ENCODE measurements at places on chromosomes 3 and 15. TPM values are rescaled to one million over a fixed set of nuclear protein-coding genes. Genes with fewer than 3 reads are reported as not detected.

GALNT15 gene
- total RNA-seq: 226 TPM

GRCh38 chr15:58715266-58715917 lies 34.1 kb downstream of the ADAM10 start:
- no peak for DNase-seq

DNA sequence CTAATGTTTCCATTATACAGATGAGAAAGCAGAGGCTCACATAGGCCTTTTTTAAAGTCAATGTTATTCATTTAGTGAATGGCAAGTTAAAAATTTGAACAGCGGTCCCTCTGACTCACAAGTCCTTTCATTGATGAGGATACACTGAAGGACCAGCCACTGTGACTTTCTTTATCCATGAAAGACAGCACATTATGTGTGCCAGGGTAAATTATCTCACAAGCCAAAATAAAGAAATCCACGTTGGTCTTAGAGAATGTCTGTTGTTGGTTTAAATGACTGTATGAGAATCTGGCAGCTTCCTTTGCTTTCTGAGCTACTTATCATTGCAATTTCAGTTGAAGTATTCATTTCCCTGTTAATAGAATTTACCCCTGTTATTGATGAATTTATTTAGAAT lies 485.1 kb downstream of the TBL1XR1 start:
- no peak for DNase-seq

DNA sequence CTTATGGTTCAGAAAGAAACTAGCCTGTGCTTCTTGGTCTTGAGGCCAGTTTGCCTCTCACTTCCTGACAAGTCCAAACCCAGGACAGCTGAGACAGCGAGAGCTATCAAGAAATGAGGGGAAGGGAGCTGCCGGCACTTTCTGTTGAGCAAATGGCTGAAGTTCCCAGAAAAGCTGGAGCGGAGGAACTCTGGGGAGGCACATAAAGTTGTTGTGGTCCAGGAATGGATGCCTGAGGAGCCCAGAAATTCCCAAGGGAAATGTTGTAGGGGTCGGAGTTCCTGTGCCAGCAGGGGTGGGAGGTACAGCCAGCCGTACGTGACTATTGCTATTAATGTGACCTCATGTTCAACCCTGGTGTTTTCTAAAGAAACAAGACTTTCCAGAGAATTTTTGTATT lies 98.8 kb upstream of the TNFAIP8L3 start:
- DNase-seq: no peak

GRCh38 chr3:35908366-35909232 lies 269.3 kb downstream of the ARPP21 start:
- DNase-seq: peak; percentile 78

GRCh38 chr3:129594409-129594808 lies 12.1 kb downstream of the PLXND1 start:
- no peak for DNase-seq

DNA sequence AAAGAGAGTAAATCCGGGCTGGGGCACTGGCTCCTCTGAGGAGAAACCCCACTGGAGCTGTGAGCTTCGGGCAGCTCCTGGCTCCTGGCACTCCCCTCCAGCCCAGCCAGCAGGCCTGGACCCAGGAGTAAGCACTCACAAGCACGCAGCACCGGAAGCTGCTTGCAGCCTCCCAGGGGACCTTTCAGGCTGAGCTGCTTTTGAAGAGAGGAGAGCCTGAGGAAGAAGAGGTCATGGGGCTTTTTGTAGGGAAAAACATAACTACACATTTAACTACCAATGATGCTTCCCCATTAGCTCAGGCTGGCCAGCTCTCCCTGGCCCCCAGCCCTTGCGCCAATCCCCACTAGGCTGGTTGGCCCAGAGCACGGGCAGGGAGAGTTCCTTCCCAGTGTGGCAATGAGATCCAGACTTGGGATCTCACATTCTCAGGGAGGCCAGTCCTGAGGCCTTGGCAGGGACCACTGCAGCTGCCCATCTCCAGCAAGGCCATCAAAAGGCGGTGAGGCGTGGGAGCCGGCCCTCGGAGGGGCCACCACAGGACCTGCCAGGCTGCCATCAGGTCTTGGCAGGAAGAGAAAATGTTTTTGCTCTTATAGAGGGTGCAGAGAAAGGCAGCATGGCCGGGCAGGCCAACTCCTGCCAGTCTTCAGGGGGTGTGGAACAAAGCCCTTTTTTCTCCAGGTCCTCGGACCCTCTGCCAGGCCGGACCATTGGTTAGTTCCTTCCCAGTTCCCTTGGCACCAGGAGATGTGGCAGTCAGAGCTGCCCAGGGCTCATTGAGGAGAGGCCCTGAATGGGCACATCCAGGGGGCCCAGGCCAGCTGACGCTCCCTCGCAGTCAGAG lies 41.5 kb upstream of the MFGE8 start:
- DNase-seq: peak; percentile 77

ENTPD3 gene
- 2.1 TPM for total RNA-seq

DNA sequence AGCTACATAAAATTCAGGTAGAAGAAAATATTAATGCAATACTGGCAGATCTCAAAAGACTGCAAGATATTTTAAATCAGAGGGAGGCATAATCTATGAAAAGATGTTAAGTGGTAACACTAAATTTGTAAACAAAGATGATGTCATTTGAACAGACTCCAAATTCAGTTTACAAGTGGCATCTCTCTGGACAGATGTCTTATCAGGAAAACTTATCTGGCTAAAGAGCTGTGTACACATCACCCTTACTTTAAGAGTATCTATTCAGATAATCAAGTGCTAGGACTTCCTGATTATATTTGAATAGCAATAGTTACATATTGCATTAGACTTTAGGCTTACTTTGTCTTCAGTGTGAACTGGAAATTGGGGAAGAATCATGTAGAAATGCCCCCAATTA lies 231.5 kb downstream of the WDR72 start:
- DNase-seq: no peak

- DNase-seq: no peak
These were observed 161.0 kb upstream of the CGNL1 start for GRCh38 chr15:57215326-57215725.

GRCh38 chr15:76866716-76867321 lies 38.3 kb downstream of the SCAPER start:
- peak; percentile 5 for DNase-seq

TTLL13 gene
- total RNA-seq: 0.22 TPM

MORC1 gene
- not detected for total RNA-seq

- no peak for DNase-seq
These were observed 243.8 kb downstream of the ZNF621 start for GRCh38 chr3:40768536-40768935.

DNA sequence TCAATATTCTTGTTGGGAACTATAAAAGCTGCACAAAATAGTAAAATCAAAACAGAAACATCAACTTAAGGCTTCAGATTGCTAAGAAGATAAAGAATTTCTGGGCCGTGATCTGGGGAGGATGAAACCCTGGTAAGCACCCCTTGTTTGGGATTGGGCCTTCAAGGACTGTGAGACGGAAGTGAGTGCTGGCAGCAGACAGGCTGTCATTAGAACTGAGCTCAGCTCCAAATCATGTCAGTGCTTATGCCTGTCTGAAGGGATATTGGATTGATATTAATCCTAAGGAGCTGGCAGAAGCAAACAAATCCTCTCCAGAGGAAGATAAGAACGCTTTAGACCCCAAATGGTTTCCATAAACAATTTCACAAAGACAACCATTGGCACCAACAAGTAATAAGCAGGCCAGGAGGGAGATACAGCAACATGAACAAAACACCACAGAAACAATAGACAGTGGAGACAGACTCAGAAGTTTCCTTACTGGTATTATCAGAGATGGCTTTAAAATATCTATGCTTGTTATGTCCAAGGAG lies 72.6 kb upstream of the CTXND1 start:
- no peak for DNase-seq

GRCh38 chr3:122310361-122310760 lies 14.7 kb upstream of the CSTA start:
- peak; percentile 4 for DNase-seq

CPB1 gene
- total RNA-seq: not detected

- DNase-seq: no peak
These were observed 10.1 kb downstream of the CSRNP1 start for GRCh38 chr3:39143051-39143885.

- no peak for DNase-seq
These were observed 82.3 kb upstream of the MFGE8 start for GRCh38 chr15:88995449-88995848.

DNA sequence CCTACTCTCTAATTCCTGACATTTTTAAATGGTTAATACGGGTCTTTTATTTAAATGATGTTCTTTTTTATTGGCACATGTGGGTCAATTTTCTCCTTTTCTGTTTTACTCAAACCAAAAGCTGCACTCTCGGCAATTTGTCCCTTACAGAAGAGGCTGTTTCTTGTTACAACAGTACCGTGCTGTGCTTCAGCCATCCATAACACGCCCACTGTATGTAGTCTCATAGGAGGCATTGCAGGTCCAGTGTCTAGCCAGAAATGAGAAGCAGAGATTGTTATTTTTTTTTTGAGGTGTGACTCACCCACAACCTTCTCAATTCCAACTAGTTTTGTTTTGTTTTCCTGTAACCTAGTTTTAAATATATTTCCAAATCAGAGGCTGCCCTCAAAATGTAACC lies 164.6 kb downstream of the GMNC start:
- DNase-seq: peak; percentile 51

LSAMP gene
- 1.7 TPM for total RNA-seq

- no peak for DNase-seq
These were observed 126.1 kb downstream of the LRRK1 start for GRCh38 chr15:101045236-101045646.

GHRL gene
- 1.2 TPM for total RNA-seq

DNA sequence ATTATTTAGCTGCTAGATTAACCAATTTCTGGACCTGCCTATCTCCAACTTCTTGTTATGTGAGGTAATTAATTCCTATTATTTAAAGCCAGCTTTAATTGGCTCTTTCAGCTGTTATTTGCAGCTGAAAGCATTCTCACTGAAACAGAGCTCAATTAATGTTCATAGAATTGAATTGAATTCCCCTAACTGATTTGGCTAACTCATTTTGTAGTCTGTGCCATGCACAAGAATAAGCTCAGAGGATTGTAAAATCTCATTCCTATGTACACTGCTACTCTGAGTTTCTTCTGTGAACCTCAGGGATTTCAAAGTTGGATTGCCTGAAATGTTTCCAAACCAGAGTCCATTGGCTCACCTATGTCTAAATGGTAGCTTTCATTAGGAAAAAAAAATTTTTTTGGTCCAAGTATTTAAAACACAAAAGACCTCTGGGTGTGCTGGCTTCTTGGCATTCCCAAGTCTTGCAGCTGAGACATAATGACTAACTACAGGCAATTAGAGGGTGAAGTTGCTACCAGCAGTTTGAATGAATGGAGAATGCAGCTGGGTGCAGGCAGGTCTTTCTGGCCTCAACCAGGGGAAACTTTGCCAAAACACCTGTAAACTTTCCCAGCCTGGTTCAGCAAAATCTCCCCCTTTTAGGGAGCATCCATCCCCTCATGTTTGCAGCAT lies 134.3 kb downstream of the EDEM1 start:
- DNase-seq: no peak

DNA sequence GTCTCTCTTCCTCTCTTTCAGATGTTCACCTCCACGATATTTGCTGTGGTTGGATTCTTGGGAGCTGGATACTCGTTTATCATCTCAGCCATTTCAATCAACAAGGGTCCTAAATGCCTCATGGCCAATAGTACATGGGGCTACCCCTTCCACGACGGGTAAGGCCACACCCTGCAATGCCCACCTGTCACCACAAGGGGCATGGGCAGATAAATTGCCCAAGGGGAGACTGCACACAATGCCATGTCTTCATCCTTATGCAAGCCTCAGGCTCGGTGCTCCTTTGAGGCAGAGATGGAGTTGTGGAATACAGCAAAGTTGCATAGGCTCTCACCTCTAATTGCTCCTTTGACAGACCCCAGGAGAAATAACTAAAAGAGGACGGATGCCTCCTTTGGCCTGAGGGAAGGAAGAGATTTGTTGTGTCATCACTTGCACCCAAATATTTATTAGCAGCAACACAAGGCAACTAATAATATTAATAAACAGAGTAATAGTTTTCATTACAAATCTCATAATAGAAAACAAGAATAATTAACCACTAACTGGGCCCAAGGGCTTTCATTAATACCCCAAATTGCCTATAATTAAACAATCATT lies 13.2 kb downstream of the TM4SF4 start:
- no peak for DNase-seq

DNA sequence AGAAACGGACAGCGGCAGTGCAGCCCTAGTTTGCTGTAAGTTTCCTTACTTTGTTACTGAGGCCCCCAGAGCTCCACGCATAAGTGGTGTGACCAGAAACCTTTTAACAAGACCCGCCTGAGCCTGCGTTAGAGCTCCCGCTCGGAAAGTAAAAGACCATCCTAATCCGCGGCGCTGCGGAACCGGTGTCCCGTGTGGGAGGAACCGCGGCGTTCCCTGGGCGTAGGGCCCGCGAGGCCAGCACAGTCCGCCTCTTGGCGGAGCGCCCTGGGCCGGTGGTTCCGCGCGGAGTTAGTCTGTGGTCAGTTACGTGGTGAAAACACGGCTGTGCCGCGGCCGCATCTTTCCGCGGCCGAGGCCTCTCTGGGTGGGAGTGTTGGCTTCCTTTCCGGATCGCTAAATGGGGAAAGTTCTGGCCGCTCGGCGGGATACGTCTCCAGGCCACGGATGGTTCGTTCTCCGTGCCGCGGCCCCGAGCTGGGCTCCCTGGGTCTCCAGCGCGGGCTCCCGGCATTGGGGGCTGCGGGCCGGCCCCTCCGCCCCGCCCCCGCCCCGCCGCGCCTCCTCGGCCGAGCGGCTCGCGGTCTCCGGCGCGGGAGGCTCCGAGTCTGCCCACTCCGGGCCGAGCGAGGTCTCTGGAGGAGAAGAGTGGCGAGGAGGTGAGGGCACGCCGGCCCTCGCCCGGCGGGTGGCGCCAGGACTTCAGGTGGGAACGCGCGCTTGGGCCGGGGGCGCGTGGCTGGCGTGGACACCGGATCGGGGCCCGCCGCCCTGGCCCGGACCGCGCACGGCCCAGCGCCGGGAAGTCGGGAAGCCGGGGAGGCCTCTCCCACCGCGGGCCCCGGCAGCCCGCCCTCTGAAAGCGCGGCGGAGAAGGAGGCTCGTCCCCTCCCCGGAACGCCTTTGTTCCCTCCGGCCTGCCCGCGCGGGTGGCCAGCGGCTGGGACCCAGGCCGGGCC lies 754 bp downstream of the B3GNT5 start:
- DNase-seq: peak; percentile 82

- DNase-seq: no peak
These were observed 81.9 kb downstream of the MITF start for GRCh38 chr3:69821133-69821532.

DNA sequence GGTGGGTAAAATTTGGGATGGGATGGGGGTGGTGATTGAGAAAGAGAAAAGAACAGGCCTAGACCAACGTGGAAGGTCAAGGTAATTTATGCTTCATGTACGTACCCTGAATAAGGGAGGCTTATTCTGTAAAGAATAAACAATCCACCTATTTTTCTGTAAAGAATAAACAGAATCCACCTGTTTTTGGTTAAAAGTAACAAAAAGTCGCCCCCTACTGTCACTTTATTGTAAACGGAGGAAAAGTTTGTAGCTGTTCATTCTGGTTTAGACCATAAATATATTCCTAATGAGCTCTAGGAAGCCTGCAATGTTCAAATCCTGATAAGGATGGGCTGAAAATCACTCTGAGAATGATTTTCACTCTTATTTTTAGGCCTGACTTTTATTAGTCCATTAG lies 23.5 kb upstream of the SQOR start:
- no peak for DNase-seq

C3orf33 gene
- 16.3 TPM for total RNA-seq

All from thyroid gland (tissue), 4 donors.